ENCODE measurements at places on chromosomes 11 and 22.

DNA sequence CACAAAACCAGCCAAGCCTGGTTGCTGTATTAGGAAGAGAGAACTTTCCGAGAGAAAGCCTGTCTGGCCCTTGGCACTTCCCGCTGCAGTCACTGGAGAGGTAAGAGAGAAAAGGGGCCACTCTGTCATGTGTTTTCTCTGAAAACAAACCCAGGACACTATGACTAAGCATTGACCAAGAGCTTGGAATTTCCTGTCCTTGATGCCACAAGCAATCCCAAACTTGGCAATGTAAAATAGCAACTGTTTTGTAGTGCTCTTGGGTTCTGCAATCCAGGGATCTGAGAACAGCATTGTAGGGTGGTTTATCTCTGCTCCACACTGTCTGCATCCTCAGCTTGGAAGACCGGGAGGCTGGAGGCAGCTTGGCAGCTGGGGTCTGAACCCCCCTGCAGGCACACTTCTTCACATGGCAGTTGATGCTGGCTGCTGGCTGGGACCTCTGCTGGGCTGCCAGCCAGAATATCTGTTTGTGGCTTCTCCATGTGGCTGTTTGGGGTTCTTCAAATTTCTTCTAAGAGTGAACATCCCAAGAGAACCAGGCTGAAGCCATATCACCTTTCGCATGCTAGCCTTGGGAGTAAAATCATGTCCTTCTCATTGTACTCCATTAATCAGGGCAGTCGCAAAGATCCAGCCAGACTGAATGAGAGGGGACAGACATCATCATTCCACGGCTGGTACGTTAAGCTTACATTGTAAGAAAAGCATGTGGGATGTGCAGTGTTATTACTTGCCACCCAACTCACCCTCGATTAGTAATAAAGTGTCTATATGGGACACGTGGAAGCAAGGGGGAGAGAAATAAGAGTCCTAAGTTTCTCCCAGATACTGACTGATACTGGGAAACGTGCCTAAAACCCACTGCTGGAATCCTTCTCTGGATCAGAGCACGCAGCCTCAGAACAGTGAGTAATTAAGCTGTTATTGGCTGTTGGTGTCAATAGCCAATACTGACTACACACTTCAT, 537.4 kb upstream of the B3GAT1 start:
- DNase-seq: no peak

DNA sequence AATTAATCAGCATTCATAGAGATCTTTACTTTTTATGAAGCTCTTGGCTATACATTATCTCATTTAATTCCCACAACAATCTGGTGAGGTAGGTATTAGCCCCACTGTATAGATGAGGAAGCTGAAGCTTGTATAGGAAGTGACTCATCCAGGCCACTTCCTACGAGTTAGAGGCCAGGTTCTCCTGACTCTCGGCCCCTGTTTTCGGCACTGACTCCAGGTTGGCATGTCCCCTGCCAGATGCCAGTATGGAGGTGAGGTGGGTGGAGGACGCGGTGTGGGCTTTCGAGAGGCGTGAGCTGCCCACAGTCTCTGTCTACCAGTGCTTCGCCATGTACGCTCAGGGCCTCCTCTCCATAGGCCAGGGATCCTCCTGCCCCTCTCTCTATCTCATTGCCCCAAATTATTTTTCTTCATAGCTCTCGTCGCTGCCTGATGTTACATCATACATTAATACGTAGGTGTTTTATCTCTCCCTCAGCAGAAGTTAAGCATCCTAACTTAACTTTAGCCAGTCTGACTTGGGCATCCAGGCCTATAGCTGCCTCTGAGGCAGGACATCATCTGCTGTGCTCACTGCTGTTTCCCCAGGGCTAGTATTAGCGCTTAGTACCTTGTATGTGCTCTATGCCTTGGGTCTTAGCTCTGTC, 9.0 kb downstream of the DGAT2 start:
- DNase-seq: no peak

GRCh38 chr11:105906517-105906916, 115.5 kb downstream of the MSANTD4 start:
- DNase-seq: no peak

DNA sequence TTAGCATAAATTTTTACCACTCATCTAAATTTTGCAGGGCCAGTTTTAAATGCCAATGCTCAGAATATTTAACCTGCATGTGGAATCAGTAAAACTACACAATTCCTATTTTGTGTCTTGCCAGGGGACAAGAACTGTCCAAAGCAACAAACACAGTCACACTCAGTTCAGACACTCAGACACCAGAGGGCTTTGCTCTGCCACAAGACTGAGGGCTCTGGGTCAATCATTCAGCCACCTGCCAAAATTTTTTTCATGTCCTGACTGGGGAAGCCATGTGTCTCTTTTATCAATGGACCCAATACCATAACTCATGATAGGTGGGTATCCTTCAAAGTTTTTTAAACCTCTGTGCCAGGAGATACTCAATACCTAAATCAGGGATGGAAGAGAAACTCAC, 304.0 kb upstream of the ANO3 start:
- no peak for DNase-seq

DNA sequence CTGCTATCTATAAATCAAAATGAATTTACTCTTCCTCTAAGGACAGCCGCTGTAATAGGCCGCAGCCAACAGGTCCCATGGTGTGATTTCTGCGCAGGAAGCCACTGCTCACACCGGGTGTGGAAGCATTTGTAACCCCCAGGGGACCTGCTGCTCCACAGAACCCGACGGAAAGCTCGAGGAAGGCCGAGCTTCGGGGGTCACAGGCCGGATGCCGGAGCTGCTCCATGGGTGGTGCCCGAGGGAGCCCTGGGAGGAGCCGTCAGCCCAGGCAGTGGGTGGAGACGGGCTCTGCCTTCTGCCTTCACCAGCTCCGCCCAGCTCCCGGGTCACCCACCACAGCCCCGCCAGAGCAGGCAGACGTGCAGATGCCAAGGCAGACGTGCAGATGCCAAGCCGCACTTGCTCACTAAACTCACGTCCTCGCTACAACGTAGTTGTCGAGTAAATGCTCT, 63.5 kb downstream of the BRD1 start:
- DNase-seq: peak; percentile 45

- no peak for DNase-seq
Measured at GRCh38 chr11:105004021-105004420, 18.9 kb downstream of the CASP5 start.

DNA sequence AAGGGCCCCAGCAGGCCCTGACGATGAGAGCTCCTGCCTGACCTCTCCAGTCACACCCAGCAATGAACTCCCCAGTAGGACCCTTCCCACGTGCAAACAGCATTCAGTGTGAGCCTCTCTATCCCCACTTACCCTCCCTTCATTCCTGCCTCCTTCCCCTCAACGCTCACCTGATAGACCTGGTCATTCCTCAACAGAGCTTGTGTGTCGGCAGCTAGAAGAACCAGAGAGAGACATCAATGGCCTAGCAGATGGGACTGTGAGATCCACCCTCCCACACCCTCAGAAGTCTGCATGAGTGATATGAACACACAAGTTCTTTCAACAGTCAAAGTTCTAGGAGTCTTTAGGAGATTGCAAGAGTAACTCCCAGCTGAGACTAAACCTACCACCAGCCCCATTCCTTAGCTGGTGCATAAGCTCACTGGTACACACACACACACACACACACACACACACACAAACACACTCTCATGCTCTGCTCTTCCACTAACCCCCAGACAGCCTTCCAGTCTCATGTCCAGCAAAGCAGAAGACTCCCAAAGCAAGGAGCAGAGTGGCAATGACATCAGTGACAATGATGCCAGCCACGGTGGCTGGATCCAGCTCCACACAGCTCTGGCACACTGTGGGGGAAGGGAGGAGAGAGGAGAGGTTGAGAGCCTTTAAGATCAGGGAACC, 3.1 kb downstream of the CD3D start:
- no peak for DNase-seq

- DNase-seq: no peak
Measured at GRCh38 chr11:32029721-32030120, 61.2 kb upstream of the RCN1 start.

DNA sequence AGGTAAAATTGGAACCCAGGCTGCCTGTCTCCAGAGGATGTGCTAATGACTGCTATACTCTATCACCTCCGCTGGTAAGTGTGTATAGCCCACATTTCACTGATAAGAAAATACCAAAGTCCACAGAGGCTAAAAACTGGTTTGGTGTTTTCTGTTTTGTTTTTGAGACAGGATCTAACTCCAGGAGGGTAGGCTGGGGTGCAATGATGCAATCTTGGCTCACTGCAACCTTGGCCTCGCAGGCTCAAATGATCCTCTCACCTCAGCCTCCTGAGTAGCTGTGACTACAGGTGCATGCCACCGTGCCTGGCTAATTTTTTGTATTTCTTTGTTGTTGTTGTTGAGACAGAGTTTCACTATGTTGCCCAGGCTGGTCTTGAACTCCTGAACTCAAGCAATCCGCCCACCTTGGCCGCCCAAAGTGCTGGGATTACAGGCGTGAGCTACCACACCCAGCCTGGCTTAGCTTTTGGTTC, 409.8 kb downstream of the LARGE1 start:
- DNase-seq: no peak

- no peak for DNase-seq
Measured at GRCh38 chr22:48651036-48651890, 1176.4 kb downstream of the BRD1 start.

DNA sequence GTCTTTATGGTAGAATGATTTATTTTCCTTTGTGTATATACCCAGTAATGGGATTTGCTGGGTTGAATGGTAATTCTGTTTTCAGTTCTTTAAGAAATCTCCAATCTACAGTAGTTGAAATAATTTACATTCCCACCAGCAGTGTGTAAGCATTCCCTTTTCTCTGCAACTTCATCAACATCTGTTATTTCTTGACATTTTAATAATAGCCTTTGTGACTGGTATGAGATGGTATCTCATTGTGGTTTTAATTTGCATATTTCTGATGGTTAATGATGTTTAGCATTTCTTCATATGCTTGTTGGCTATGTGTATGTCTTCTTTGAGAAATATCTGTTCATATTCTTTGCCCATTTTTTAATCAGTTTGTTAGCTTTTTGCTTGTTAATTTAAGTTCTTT, 901.2 kb downstream of the METTL15 start:
- no peak for DNase-seq

DNA sequence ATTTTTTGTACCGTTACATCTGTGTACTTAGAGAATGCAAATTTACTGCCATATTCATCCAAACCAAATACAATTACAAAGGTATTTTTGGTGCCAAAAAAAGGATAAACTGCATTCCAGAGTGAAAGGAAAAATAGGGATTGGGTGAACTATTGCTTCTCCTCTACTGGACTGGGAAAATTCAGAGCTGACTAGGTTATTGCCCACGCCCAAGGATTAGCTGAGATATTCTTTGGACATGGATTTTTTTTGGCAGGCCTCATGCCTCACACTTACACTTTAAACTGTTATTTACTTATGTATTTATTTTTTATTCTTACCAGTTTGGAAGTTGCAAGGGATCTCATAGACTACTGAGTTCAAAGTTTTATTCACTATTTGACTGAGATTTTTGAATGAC, 76.3 kb upstream of the DDI1 start:
- DNase-seq: no peak

GRCh38 chr11:10505278-10506007, 35.5 kb downstream of the RNF141 start:
- DNase-seq: no peak

DNA sequence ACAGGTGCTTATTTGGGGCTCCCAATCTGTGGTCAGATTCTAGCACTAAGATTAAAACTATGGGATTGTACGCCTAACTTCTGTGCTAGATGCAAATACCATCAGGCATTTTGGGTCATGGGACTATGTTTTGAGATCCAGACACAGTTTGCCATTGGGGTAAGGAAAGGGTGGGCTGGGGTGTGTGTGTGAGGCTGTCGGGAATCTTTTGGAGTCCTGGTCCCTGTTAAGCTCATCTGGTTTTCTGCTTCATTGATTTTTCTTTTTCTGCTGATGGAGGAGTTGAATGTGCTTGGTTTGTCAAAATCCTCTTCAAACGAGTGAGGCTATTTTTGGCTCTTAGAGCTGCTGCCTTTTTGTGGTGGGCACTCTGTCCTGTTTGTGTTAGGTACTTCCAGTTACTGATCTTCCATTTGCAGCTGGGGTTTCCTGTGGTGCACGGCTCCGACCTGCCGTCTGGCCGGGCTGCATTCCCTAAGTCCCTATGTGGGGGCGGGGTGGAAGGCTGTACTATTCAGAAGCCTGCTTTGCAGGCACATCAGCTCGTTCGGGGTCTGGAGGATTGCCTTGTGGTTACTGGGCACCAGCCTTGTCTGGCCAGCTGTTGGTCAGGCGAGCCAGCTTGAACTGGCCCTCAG, 2.9 kb downstream of the BCR start:
- DNase-seq: peak; percentile 79

- DNase-seq: no peak
Measured at GRCh38 chr22:20154602-20155187, 3.8 kb upstream of the CCDC188 start.

- DNase-seq: no peak
Measured at GRCh38 chr11:86617502-86617901, 54.9 kb downstream of the ME3 start.

DNA sequence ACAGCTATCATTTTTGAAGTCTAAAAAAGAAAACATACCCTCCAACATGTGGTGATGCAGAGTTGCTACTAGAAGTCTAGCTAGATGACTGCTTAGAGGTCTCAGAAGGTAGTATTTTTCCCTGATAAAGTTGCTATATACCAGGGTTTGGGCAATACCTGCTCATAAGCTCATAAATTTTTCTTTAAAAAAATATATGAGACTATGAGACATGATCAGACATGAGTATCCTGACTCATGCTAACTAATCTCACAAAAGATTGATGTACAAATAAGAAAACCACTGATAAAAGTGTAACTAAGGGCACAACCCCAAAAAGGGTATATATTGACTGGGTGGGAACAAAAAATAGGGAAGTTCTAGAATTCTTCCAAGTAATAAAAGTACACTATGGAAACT, 740.9 kb downstream of the METTL15 start:
- no peak for DNase-seq

DNA sequence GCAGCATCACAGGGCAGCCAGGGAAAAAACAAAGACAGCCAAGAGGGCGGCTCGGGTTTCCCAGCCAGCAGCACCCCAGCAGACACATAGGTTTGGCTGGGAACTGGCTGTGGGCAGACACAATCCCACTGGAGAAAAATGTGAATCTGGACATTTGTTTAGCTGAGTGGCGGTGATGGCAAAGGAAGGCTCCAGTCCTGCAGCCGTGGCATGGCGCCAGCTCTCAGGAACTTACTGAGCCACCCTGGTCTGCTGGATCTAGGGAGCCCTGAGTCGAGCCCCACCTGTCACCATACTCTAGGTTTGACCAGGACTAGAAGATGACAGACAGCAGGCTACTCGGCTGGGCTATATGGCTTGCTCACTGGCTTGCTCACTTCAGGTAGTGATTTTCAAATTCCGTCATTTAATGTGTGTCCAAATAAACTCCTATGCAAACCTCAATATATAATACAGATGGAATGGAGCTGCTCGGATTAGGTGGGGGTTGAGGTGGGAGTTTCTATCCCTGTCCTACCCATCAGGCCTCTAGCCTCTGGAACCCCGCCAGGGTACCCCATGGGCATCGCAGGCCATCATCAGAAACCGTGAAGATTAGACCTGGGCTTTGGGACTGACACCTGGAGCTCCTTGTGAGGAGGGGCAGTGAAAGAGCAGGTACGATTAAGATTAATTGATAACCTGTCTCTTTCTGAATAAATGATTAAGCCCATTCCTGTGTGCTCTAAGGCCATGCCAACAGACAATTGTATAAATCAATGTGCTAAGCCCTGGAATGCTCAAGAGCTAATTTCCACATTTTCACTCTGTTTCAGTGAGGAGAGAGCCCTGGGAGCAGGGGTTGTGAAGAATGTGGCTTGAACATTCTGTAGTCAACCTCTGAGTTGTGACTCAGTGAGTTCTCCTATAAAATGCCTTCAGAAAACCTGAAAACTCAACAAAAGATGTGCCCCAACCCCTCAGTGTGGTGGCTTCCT, 42.5 kb downstream of the GALNT18 start:
- DNase-seq: peak; percentile 28
